Spinal cord (tissue), 10 donors: ENCODE measurements at places on chromosomes 5 and 9. TPM values are rescaled to one million over a fixed set of nuclear protein-coding genes. Genes with fewer than 3 reads are reported as not detected.

- DNase-seq = no peak
These were observed 101.9 kb downstream of the MTRR start for GRCh38 chr5:7970816-7971215.

GRCh38 chr9:12785260-12785770 lies 10.5 kb downstream of the LURAP1L start:
- peak; percentile 65 for DNase-seq

- no peak for DNase-seq
These were observed 74.8 kb downstream of the SH3PXD2B start for GRCh38 chr5:172379481-172379880.

DNA sequence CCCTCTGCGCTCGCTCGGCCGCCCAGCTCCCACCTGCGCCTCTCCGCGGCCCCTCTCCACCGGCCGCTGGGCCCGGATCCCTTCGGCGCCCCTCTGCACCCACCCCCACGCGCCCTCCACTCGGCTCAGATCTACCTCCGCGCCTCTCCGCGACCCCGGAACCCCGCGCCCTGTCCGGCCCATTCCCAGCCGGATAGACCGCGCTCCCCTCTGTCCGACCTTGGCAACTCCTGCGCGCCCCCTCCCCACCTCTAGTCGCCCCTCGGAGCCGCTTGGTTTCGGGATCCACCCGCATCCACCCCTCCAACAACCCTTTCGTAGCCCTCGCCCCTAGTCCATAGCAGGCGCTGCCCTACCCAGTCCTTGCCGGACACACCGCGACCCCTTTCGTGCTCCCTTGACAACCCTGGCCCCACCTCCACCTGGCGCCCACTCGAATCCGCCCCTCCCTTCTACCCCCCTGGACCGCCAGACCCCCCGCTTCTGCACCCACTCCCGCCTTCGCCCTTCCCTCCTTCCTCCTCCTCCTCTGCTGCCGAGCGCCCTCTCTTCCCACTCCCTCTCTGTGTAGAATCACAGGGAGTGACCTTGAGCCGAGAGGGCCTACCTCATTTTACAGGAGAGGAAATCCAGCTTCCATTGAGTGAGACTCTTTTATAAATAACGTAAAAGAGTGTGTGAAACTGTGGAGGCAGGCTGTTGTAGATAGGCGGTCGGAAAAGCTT lies 525 bp upstream of the AK3 start:
- peak; percentile 81 for DNase-seq

GRCh38 chr5:58294598-58295305 lies 165.1 kb downstream of the PLK2 start:
- no peak for DNase-seq

Gene ZNF300
- polyA plus RNA-seq = 27.0 TPM

DNA sequence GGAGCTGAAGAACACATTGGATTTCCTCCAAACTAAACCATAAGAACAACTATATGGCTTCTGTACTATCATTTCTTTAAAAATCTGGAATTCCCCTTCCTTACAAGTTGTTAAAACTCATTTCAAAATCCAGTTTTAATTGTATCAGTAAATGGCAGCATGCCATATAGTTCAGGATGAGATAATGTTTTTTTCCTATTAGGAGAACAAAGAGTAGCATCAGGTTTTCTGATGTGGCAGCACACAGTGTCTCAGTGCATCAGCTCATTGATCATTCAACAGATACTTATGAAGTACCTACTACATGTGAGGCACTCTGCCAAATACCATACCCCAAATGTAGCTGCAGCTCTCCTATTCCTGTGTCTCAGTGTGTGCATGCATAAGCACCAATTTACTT lies 161.1 kb downstream of the EPB41L4A start:
- no peak for DNase-seq

- DNase-seq = no peak
These were observed 746 bp downstream of the NKX2-5 start for GRCh38 chr5:173234129-173234790.

Gene GABBR2
- 140 TPM for polyA plus RNA-seq

- no peak for DNase-seq
These were observed 2.5 kb downstream of the FST start for GRCh38 chr5:53482717-53483638.

DNA sequence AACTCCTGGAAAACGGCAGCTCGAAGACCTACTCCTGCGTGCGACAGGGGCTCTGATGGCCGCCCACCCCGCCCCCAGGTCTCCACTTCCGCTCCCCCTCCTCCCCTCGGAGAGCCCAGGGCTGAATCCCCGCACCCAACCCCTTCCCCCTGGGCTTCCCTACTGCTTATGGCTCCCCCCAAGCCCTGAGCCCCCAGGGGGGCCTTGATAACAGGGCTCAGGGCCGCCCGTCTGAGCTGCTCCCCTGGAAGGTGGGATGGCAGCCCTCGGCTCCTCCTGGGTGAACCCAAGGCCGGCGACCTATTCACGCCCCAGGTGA lies 30.4 kb downstream of the GLT6D1 start:
- no peak for DNase-seq

Gene KCNN2
- polyA plus RNA-seq = 22.5 TPM

Gene FAM78A
- 7.4 TPM for polyA plus RNA-seq

DNA sequence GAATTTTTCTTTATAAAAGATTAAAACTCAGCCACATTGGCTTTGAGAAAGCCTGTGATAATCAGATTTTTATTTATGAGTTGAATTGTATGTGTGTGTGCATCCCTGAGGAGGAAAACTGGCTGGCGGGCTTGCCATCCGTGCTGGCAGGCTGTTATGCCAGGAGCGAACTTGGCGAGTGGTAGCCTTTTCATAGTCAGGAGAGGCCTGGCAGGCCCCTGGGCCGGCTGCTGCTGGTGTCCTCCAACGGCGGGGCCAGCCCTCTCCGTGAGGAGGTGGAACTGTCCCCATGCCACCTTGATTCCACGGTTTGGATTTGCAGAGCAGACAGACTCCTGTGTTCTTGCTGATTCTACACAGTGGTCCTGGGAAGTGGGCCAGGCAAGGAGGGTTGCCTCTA lies 43.3 kb downstream of the ZNF618 start:
- peak; percentile 17 for DNase-seq

GRCh38 chr9:27572918-27573633 lies at the start of gene C9orf72:
TSS of gene C9orf72 (minus strand) at chr9:27573481. CDS start at chr9:27567120, 6,361 bp downstream.
- peak; percentile 24 for DNase-seq

Gene CDH6
- polyA plus RNA-seq = 25.8 TPM

Gene CCDC112
- polyA plus RNA-seq = 33.5 TPM

- no peak for DNase-seq
These were observed 53.0 kb downstream of the ZNF622 start for GRCh38 chr5:16412556-16412955.

DNA sequence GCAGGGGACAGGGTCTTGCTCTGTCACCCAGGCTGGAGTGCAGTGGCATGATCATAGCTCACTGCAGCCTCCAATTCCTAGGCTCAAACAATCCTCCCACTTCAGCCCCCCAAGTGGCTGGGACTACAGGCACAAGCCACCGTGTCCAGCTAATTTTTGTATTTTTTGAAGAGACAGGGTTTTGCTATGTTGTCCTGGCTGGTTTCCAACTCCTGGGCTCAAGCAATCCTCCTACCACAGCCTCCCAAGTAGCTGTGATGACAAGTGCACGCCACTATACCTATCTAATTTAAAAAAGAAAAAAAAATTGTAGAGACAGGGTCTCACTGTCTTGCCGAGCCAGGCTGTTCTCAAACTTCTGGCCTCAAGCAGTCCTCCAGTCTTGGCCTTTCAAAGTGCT lies 31.6 kb upstream of the LECT2 start:
- no peak for DNase-seq

Gene PHYHD1
- polyA plus RNA-seq = 23.2 TPM

DNA sequence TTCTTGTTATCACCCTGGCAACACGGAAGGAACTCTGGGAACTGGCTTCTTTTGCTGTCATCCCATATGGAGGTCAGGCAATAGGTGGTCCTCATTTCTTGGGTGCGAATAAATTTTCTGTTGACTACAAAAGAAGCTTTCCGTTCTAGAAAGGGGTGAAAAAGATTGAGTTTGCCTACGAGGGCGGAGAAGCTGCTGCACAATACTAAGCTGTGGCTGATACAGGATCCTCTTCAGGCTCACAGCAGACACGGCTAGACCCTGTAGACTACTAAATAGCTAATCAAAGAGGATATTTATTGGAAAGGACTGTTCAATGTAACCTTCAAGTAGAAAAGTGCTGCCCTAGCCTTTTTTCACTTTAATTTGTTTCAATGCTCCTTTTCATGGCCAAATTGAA lies 58.1 kb downstream of the TJP2 start:
- no peak for DNase-seq

GRCh38 chr5:4295663-4296339 lies 700.2 kb downstream of the IRX1 start:
- peak; percentile 88 for DNase-seq
